GM12878 (cell line): ENCODE measurements at places on chromosomes 6 and 20.
A peak's percentile ranks its signal among the peaks of the same experiment; 100 is the strongest.

DNA sequence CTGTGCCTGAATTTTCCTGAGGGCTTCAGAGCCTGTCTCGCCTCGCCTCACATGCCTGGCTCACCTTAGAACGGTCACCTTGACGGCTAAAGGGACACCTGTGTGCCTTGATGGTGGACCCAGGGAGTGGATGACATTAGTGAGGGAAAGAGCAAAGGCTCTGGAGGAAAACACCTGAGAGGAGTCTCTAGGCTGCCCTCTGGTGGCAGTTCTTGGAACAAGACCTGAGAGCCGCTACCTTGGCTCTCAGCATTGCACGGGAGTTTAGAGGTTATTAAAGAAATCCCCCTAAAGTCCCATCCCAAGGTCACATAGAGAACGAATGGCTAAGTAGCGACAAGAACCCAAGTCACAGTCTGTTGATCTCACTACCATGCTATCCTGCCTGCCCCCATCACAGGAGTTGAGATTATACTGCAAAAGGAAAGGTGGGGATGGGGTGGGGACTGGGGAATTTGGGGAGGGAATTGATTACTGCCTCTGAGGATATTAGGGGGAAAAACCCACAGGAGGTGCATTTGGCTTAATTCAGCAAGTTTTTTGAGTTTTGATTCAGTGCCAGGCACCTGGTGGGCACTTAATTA, 7.9 kb upstream of the CDSN start:
- H3K27me3 ChIP-seq, result no peaks in the 10 kb centered on the region; the same call in none of the 2 replicates
- H3K36me3 ChIP-seq, result no peaks in the 10 kb centered on the region
- no peak overlapping the region for H3K4me3 ChIP-seq
- H3K4me1 ChIP-seq, result no peaks in the 10 kb centered on the region; the same call in 1 of the 2 replicates
- DNase-seq, result peak; percentile 13
- no peak overlapping the region for H3K27ac ChIP-seq

- no peaks in the 10 kb centered on the region for H3K36me3 ChIP-seq
- no peak overlapping the region for H3K4me3 ChIP-seq
- H3K4me1 ChIP-seq, result no peaks in the 10 kb centered on the region
- no peak for DNase-seq
- no peaks in the 10 kb centered on the region for H3K27me3 ChIP-seq
Measured at GRCh38 chr6:2524090-2524489, 226.6 kb downstream of the MYLK4 start.

DNA sequence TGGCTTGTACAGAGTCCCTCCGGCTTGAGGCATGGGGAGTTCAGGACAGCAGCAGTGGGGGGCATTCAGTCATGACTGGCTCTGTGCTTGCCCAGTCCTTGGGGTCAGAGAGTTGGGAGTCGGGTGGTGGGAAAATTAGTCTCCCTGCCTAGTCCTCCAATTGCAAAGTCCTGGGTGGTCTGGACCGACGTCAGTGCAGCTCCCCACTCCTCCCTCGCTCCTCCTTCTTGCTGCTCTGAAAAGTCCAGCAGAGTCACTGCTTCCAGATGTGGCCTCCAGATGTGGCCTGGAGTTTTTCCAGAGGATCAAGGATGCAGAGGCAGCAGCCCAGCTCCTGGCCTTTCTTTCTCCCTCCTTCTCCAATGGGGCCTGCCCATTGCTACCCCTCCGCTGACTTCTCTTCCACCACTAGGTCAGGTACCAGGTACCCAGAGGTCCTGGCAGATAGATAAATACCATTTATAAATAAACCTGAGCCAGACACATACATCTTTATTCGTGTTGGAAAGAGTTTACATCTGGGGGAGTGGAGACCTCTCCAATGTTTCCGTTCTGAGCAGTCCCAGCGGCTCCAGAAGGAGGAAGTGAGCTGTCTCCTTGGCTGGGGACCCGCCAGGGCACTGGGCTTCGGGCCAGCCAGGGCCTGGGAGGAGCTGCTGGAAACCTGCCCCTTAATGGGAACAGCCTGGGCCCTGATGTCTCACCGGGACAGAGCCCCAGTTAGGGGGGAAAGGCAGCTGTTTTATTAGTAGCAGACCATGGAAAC, 49.0 kb upstream of the RNF24 start:
- no peak overlapping the region for H3K4me3 ChIP-seq
- peaks cover 12% of the 10 kb centered on the region for H3K4me1 ChIP-seq
- H3K36me3 ChIP-seq, result no peaks in the 10 kb centered on the region
- no peak overlapping the region for H3K27ac ChIP-seq
- no peak for DNase-seq
- no peaks in the 10 kb centered on the region for H3K27me3 ChIP-seq

DNA sequence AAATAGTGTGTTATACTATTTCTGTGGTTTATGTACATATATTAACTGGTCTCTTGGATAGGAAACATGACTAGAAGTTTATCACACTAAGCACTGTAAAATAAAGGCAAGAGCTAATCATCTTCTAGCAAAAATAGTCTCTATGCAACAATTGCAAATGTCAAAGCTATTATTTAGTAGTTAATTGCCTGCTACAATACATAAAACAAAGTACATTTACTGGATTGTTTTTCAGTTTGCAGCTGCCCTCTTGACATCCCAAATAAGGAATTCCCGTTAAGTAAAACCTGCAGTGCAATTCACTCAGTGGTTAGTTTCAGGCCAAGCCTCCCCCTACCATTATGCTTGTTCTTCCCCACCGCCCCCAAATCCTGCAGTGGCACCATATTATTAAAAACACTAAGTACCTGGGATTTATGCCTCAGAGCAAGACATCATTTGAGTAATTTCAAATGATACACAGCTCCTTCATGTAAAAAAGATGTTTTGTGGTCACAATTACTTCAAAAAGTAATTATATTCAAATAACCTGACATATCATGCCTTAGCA, 1.6 kb upstream of the ATP5F1E start:
- H3K27me3 ChIP-seq, result no peaks in the 10 kb centered on the region
- no peak overlapping the region for H3K4me3 ChIP-seq
- DNase-seq, result no peak
- no peak overlapping the region for H3K27ac ChIP-seq
- H3K36me3 ChIP-seq, result peaks cover 25% of the 10 kb centered on the region
- H3K4me1 ChIP-seq, result no peaks in the 10 kb centered on the region; the same call in 1 of the 2 replicates

DNA sequence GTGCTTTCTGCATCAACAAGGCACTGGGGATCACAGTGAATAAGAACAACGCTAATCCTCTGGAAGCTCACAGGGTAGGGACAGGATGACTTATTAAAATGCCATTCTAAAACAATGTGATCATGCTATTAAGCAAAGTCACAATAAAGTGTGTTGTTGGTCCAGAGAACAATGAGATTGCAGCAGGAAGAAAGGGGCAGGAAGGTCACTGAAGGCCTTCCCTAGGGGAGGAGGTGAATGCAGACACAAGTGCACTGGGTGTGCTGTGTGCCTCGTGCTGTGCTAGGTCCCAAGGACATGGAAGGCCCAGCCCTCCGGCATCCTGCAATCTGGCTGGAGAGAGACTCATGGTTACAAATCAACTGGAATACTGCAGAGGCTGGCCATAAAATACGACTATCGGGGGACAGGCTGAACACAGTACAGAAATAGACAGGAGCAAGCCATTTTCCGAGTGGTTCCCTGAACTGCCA, 55.7 kb downstream of the LYRM4 start:
- H3K4me3 ChIP-seq, result no peak overlapping the region
- H3K4me1 ChIP-seq, result no peaks in the 10 kb centered on the region
- H3K36me3 ChIP-seq, result no peaks in the 10 kb centered on the region
- H3K27me3 ChIP-seq, result no peaks in the 10 kb centered on the region
- no peak overlapping the region for H3K27ac ChIP-seq

DNA sequence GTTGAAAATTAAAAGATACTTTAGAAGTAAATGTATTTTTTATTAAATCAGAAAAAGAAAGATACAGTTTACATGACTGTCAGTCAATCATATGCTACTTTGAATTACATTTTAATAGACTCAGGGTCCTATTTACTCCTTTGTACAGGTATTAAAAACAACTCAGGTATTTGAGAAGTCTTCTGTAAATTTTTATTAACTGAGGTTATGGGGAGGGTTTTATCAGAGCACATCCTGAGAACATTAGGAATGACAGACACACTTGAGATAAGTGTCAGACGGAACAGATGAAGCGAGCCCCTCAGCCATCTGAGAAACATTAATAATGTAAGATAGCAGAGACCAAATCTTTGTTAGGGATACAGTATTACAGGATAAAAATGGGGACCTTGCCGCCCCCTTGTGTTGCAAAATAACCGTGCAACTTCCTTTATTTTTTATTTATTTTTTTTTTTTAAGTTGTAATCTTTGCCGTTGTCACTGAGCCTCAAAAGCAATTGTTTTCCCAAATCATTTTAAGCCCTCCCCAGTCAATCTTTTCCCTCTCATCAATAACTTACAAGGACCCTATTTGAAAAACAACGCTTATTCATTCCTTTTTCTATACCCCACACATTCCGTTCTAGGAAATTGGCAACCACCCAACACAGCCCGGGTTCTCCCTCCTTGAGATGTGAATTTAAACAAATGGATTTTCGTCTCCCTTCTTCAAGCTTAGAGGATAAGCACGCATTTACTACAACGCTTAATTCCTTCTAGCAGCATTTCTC, 126.7 kb downstream of the BCAS1 start:
- H3K4me1 ChIP-seq, result peaks cover 42% of the 10 kb centered on the region
- DNase-seq, result no peak
- H3K27ac ChIP-seq, result no peak overlapping the region
- no peaks in the 10 kb centered on the region for H3K36me3 ChIP-seq

GRCh38 chr6:40956936-40957335, 82.1 kb downstream of the UNC5CL start:
- H3K4me1 ChIP-seq, result no peaks in the 10 kb centered on the region
- DNase-seq, result no peak
- H3K27ac ChIP-seq, result no peak overlapping the region
- no peaks in the 10 kb centered on the region for H3K36me3 ChIP-seq

DNA sequence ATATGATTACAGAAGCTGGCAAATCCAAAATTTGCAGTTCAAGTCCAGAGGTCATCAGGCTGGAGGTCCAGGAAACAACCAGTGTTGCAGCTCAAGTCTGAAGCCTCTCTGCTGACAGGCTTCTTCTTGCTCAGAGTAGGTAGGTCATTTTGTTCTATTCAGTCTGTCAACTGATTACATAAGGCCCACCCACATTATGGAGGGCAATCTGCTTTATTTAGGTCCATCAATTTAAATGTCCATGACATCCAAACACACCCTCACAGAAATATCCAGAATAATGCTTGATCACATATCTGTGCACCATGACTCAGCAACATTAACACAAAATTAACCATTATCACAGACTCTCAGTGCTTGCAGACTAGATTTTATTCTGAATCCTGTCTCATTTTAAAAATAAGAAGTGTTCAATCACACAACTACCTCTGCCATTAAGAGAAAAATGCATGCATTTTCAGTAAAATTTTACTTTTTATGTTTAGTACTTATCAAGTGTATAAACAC, 759.2 kb upstream of the ADGRB3 start:
- no peak overlapping the region for H3K27ac ChIP-seq
- DNase-seq, result no peak
- no peak overlapping the region for H3K4me3 ChIP-seq
- H3K4me1 ChIP-seq, result no peaks in the 10 kb centered on the region

DNA sequence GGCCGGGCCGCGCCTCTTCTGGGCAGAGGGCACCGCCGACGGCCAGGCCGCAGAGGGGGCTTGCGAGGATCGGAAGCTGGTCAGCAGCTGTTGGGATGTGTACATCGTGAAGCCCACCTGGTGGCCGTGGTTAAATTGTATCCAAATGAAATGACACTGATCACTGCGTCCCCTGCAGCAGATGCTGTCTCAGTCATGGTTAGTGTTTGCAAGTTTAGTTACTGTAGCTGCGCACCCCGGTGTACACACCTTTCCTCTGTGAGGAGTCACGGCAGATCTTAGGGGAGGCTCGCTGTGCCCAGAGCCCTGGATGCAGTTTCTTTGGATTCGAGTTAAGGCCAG, 653 bp downstream of the NAA20 start:
- H3K27ac ChIP-seq, result peak overlapping the region; percentile 74
- H3K36me3 ChIP-seq, result peaks cover 3% of the 10 kb centered on the region; the same call in 1 of the 2 replicates
- H3K27me3 ChIP-seq, result no peaks in the 10 kb centered on the region
- DNase-seq, result no peak

DNA sequence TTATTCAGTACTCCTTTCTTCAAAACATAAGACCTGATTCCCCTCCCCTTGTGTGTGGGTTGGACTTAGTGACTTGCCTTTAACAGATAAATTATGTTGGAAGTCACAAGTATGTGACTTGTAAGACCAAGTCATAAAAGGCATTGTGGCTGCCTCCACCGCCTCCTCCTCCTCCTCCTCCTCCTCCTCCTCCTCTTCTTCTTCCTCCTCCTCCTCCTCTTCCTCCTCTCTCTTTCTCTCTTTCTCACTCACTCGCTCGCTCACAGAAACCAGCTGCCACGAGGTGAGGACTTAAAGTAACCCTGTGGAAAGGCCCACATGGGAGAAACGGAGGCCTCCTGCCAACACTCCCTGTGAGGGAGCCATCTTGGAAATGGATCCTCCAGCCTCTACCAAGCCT, 64.0 kb downstream of the NCR2 start:
- no peak for DNase-seq
- no peaks in the 10 kb centered on the region; the same call in 1 of the 2 replicates for H3K27me3 ChIP-seq
- no peak overlapping the region for H3K27ac ChIP-seq
- no peak overlapping the region for H3K4me3 ChIP-seq
- H3K36me3 ChIP-seq, result no peaks in the 10 kb centered on the region

DNA sequence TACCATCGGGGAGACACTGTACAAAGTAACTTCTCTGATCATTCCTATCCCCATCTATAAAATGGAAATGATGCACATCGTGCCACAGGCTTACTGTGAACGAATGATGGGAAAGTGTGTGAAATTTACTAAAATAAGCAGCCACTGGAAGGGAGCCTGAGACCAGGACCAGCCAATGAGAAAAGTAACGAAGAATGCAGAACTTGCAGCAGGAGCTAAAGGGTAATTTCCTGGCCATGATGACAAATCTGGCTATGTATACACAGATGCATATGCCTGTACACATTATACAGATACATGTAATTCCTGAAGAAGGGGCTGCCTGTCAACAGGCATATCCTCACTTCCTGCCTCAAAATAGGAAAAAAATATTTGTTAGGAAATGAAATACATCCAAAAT, 47.4 kb downstream of the GMDS start:
- H3K4me3 ChIP-seq, result no peak overlapping the region
- no peak for DNase-seq
- H3K36me3 ChIP-seq, result no peaks in the 10 kb centered on the region
- H3K4me1 ChIP-seq, result no peaks in the 10 kb centered on the region
- no peaks in the 10 kb centered on the region for H3K27me3 ChIP-seq

GRCh38 chr20:44422083-44422482, 53.6 kb upstream of the TTPAL start:
- no peak for DNase-seq
- H3K27me3 ChIP-seq, result no peaks in the 10 kb centered on the region; the same call in 1 of the 2 replicates
- no peaks in the 10 kb centered on the region for H3K4me1 ChIP-seq
- no peak overlapping the region for H3K4me3 ChIP-seq

GRCh38 chr6:36479256-36479655, 36.5 kb downstream of the KCTD20 start:
- H3K4me1 ChIP-seq, result no peaks in the 10 kb centered on the region
- H3K4me3 ChIP-seq, result no peak overlapping the region
- no peak for DNase-seq

DNA sequence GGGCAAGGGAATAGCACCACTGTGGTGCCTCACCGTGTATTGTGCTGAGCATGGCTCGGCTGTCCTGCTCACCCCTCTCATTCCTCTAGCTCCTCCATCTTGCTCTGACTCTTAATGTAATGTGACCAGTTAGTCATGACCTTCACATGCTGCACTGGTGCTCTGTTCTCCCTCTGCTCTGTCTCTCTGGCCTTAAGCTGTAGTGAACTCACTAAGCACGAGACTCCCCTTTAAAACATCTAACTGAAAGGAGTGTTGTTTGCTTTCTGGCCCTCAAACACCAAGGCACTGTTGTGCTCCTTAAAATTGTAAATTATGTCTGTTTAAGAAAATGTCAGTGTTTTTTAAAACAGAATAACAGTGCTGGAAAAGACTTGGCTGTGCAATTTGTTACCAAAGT, 140.4 kb downstream of the HDGFL1 start:
- H3K27me3 ChIP-seq, result no peaks in the 10 kb centered on the region
- H3K36me3 ChIP-seq, result no peaks in the 10 kb centered on the region
- H3K4me1 ChIP-seq, result no peaks in the 10 kb centered on the region
- no peak overlapping the region for H3K27ac ChIP-seq
